Mucosa of gallbladder (tissue), 1 donor: ENCODE measurements at places on chromosomes 16 and 17. TPM values are rescaled to one million over a fixed set of nuclear protein-coding genes. Genes with fewer than 3 reads are reported as not detected.

- DNase-seq = no peak
Measured at GRCh38 chr17:15119968-15120367, 145.2 kb downstream of the PMP22 start.

- DNase-seq = no peak
Measured at GRCh38 chr16:9077091-9077809, 14.2 kb upstream of the HAPSTR1 start.

GRCh38 chr17:13016881-13017654 is 759 bp downstream of the ELAC2 start:
- DNase-seq = no peak

DNA sequence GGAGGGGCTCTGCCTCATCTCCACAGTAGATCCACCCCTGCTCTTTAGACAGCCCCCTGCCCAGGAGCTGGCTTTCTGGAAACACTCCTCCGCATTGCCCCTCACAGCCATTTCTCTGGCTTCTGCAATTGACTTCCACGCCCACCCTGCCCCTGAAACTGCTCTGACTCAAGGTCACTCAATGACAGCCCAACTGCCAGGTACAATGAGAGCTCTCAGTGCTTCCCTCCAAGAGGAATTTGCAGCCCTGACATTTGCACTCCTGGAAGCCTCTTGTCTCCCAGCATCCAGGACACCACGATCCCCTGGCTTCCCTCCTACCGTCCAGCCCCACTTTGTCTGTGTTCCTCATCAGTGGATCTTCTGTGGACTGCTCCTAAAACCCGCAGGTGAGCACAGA is 421.5 kb downstream of the SOX9 start:
- no peak for DNase-seq

DNA sequence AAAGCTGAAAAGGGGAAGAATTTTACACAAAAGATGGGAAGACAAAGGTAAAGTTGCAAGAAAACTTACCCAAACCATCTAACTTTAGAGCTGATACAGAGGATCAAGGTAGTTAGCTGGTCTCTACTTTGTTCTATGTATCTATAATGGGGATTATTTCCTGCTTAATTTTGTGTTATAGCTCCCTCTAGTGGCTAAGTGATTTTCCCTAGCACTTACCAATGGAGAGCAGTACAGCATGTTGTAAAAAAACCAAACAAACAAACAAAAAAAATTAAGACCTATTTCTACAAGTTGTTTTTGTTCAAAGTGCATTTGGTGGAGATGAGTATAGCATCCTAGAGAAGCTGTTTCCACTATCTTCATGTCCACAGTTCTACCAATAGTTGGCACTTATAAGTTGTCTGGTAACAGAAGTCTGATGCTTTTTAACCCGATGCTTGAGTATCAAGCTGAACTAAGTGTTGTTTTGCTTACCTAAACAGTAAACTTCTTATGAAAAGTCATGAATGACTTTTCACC is 7.5 kb downstream of the SRSF1 start:
- no peak for DNase-seq

DNA sequence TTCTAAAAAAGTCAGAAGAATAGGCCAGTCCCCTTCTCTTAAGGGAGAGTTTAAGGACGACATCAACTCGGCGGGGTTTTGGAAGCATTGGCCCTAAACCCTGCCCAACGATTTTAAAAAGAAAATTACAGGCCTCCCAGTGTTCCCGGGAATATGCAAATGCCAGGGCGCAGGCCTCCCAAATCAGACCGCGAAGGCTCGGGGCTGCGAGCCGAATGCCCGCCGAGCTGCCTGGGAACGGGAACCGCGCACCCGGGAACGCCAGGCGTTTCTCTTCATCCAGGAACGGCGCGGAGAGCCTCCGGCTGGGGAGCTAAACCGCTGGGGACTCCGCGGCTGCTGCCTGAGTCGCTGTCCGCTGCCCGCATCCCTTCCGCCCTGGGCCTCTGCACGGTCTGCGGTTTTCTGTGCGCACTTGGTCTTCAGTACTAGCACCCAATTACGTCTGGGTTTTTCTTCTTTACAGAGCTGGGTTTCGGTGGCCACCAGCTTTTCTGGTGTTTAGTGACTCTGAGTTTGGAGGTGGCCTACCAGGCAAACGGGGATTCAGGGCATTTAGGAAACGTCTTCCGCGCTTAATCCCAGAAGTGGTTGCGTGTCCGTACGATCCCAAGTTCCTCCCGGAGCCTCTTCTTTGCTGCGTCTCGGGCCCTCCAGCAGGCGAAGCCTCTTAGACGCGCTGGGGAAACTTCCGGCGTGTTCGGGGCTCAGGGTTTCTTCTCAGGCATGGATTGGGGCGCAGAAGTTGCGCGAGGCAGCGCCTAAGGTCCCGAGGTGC is 5.7 kb downstream of the IRX5 start:
- no peak for DNase-seq

- DNase-seq = no peak
Measured at GRCh38 chr17:43935204-43935925, 6.9 kb downstream of the PPY start.

DNA sequence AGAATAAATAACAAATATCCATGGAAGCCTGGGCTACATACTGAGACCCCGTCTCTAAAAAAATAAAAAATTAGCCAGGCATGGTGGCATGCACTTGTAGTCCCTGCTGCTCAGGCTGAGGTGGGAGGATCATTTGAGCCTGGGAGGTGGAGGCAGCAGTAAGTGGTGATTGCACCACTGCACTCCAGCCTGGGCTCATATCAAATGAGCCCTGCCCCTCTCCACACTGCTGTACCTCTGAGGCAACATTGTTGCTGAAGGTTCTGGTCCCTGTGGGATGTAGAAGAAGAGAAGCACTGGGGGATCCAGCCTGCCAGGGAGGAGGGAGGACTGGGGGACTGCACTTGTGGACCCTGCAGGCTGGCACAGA is 11.4 kb upstream of the ARHGAP23 start:
- DNase-seq = no peak

DNA sequence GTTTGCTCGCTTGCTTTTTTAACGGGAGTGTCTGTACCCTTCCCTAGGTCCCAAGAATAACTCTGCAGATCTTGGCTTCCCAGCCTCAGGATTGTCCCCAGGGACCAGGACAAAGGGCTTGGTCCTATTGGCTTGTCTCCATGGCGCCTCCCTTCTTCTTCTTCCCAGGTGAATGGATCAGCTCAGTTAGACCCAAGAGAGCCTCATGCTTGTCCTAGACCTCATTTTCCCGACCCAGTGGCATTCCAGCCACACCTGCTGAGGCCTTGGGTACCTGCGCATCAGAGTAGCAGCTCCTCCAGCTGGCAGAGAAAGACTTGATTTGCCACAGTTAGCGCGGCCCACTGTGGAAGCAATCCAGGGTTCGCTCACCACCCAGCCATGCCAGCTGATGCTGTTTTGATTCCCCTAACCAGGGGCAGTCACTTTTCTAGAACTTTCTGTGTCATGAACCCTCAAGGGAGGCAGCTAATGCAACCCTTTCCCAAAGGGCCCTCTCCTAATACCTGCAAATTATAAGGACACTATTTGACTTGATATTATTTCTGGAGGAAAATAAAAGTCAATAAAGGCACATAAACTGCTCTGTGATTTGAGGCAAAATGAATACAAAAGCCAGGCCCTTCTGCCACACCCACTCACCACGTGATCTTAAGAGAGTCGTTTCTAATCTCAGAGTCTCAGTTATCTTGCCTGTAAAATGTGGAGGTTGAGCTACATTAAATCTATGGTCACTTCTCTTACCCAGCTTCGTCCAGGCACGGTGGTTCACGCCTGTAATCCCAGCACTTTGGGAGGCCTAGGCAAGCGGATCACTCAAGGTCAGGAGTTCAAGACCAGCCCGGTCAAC is 13.9 kb downstream of the GPR142 start:
- no peak for DNase-seq

- no peak for DNase-seq
Measured at GRCh38 chr16:24841291-24841690, 4.5 kb upstream of the SLC5A11 start.

DNA sequence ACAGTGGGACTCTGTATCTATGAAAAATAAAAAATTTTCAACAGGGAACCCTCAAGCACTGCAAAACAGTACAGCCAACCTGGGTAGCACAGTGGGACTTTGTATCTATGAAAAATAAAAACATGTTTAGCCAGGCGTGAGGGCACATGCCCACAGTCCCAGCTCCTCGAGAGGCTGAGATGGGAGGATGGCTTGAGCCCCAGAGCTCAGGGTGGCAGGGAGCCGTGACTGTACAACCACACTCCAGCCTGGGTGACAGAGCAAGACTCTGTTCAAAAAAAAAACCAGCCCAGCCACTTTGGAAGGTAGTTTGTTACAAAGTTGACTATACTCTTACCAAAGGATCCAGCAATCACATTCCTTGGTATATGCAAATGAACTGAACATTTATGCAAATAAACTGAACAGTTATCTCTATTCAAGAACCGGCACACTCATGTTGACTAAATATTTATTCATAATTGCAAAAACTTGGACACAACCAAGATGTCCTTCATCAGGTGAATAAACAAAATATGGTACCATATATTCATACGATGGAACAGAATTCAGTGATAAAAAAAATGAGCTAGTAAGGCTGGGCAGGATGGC is 5.2 kb downstream of the RPH3AL start:
- no peak for DNase-seq

DNA sequence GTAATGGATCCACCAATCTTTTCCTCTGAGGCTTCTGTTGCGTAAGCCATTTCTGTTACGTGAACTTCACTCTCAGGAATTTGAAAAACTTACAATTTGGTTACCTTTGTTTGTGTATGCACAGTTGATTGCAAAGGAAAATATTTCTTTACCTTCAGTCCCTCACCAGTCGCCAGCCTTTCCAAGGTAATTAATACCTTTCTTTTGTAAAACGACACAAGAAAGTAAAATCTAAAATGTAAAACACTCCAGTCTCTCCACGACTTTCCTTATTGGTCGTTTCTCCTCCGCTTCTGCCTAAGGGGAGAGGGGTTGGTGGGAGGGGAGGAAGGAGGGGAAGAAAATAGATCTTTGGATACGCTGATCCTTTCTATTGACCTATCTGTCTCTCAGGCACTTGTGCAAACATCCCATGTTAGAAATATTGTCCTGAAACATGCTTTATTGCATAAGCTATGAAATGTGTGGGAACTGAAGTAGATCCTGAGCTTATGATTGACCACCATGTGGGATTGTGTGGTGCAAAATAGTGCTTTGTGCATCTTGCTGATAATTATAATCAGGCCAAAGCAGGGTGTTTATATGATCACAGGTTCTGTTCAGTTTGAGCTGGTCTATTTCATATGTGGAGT is 32.4 kb upstream of the EFCAB13 start:
- DNase-seq = no peak

DNA sequence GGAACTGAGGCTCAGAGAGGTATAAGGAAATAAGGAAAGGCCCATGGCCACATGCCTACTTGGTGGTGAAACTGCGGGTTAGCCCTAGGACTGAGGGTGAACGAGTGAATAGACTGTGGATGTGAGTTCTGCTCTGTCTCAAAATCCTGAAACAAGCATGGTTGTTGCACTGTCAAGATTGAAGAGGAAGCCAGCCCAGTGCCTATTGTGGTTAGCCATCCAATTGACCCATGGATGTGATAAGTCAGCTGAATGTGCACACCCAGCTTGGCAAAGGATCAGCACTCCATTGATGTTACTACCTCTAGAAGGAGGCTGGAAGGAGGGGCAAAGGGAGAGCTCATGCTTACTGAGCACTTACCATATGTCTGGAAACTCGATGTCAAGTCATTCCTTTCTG is 4.5 kb downstream of the TMEM114 start:
- no peak for DNase-seq

- DNase-seq = no peak
Measured at GRCh38 chr16:54651440-54652195, 279.0 kb upstream of the IRX5 start.

- no peak for DNase-seq
Measured at GRCh38 chr16:50224286-50224685, 42.1 kb upstream of the ADCY7 start.

DNA sequence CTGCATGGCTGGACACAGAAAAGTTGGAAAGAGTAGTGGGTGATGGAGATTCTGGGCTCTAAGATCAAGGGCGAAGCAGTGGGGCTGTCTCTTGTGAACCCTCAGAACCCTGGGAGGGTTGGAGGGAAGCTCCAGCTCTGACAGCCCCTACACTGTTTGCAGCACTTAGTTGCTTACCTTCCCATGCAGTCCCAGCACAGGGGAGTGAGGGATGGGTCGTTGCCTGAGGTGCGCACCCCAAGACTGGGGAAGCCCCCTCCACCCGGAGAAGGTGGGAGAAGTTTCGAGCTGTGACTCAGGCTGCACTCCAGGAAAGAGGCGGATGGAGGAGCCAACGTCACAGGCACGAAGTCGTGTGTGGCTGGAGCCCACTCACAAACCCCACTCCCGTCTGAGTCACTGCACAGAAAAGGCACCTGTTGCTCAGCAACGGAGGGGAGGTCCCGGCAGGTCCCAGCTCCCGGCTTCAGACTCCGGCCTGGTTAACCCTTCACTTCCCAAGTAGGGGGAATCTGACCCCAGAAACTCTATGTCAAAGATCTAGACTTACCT is 60.1 kb downstream of the AIPL1 start:
- no peak for DNase-seq

DNA sequence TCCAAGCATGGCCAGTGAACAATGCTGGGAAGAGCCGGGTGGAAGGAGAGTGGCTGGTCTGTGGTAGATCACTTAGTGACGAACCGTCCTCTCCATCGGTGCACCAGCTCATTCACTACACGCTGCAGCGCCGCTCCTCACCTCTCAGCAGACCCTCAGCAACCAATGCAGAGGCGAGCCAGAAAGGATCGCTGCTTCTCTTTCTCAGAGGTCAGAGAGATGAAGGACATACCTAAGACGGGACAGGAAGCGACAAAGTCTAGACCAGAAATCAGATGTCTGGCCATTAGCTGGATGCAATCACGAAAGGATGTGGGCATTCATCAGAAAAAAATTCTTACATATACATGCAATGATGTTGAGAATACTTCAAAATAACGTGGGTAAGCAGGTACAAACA is 26.9 kb downstream of the NSMCE1 start:
- no peak for DNase-seq

- no peak for DNase-seq
Measured at GRCh38 chr17:68512960-68513474, 787 bp downstream of the PRKAR1A start.

DNA sequence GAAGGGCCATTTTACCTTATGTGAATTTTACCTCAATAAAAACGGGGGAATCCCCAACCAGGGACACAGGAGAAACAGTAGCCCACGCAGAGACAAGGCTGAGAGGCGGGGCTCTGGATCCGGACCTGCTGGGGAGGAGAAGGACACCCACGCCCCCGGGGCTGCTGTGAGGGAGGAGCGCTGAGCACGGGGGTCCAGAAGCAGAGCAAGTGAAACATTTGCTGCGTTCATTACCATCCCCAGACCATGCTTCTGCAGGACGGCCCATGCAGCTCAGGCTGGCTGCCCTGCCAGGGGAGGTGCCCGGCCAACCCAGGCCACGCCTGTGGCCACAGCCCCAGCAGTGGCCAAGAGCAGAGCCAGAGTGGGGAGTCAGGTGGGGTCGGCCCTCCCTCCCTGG is 50.0 kb downstream of the KCNJ18 start:
- no peak for DNase-seq

- DNase-seq = no peak
Measured at GRCh38 chr17:17269926-17270773, 10.9 kb downstream of the COPS3 start.

- no peak for DNase-seq
Measured at GRCh38 chr16:1176280-1176897, 23.5 kb downstream of the CACNA1H start.

The CYTH1 gene
- 51.1 TPM for total RNA-seq

The ZNF629 gene
- total RNA-seq = 18.9 TPM

The ITGAL gene
- total RNA-seq = 16.7 TPM

The KRT24 gene
- total RNA-seq = 0.17 TPM

The MEFV gene
- total RNA-seq = 0.52 TPM

The C16orf87 gene
- total RNA-seq = 8.3 TPM

The RSKR gene
- total RNA-seq = 9.0 TPM

The ROGDI gene
- total RNA-seq = 71.0 TPM

The CDT1 gene
- total RNA-seq = 3.2 TPM
